NCI-H1694 treated with DMSO at 0.1 percent for 48 hours (cell line): ENCODE measurements at places on chromosomes 1 and 21.

GRCh38 chr1:21956720-21957552, 19.8 kb upstream of the HSPG2 start:
- DNase-seq, result no peak

- peak; percentile 33 for DNase-seq
These were observed 19.2 kb upstream of the EVA1B start for GRCh38 chr1:36342426-36343185.

- DNase-seq, result no peak
These were observed 29.6 kb upstream of the FMO1 start for GRCh38 chr1:171218661-171219060.

DNA sequence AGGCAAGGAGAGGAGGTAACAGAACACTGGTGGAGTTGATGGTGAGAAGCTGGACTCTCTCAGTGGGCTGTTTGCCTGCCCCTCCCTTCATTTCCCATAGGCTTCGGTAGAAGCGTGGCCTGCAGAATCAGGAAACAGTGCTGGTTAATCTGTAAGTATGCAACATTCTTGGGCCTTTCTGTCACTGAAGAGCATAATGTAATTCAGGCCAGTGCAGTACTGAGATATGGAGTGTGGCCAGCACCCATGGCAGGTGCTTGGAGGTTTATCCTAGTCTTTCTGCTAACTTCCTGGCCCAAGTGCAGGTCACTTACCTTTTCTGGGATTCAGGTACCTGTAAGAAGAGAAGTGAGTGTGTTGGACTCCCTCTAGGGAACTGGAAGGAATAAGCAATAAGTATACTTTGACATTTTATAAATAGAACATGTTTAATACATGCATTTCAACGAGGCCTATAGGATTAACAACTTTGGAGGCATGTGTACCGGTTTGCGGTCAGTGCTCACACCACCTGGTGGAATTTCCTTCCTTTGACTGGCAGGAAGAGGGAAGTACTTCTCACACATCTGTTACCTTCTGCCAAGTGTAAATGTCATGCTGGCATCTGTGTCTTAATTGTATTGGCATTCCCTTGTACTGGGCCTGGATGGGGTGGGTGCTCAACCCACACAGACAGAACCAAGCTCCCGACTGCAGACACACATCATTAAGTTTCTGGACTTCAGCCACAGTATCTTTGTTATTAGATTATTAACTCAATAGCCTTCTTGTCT, 105.5 kb downstream of the KIF26B start:
- no peak for DNase-seq

DNA sequence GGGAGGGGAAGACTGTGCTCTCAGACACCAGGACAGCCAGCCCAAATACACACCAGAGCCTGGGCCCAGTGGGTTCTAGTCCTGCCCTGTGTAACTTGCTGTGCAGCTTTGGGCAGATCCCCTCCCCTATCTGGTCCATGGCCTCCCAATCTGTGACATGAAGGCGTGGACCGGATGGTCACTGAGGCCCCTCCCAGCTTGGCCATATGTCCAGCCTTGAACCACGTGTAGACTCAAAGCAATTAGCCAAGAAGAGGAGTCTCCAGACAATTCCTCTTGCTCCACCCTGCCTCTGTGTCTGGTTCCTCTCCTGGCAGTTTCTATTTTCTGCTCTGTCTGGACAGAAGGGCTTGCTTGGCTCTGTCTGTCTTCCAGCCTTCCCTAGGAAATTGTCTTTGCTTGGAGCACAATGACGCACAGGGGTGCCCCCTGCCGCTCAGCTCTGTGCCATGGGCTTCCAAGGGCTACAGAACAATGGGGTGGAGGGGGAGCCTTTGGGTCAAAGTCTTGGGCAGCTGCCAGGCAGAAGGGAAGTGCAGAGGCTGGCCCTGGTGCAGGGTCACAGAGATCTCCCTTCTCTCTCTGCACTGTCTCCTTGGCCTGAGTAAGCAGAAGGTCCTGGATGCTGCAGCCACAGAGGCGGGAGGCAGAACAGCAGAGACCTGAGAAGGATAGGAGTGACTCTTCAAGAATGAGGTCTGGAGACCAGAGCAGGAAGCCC, 66.1 kb downstream of the TENT5C start:
- no peak for DNase-seq

DNA sequence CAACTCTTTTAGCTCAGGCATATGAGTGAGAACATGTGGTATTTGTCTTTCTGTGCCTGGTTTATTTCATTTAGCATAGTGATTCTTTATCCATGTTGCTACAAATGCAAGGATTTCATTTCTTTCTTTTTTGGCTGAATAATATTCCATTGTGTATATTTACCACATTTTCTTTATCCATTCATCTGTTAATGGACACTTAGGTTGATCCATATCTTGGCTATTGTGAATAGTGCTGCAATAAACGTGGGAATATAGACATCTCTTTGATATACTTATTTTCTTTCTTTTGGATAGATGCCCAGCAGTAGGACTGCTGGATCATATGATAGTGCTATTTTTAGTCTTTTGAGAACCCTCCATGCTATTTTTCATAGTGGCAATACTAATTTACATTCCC, 30.8 kb downstream of the ASB17 start:
- DNase-seq, result no peak
